Fibroblast of villous mesenchyme (primary cell): ENCODE measurements at places on chromosomes 7 and 10.
A peak's percentile ranks its signal among the peaks of the same experiment; 100 is the strongest.

- DNase-seq: no peak
Measured at GRCh38 chr7:121730869-121731268, 142.1 kb upstream of the PTPRZ1 start.

DNA sequence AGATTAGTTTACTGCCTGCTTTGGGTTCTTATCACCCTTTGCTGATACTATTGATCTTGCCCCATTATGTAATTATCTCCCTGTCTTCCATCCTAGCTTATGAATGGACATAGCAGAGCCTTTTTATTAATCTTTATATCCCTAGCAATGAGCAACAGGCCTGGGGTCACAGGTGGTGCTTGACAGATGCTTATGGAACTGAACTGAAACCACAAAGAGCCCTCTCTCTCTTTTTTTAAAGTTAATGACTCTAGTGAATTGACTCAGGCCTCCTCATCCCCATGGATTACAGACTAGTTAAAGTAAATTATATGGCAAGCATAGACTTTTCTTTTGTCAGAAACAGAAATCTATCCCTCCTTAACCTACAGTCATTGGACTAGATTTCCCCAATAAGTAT lies 265.2 kb downstream of the PHTF2 start:
- no peak for DNase-seq

DNA sequence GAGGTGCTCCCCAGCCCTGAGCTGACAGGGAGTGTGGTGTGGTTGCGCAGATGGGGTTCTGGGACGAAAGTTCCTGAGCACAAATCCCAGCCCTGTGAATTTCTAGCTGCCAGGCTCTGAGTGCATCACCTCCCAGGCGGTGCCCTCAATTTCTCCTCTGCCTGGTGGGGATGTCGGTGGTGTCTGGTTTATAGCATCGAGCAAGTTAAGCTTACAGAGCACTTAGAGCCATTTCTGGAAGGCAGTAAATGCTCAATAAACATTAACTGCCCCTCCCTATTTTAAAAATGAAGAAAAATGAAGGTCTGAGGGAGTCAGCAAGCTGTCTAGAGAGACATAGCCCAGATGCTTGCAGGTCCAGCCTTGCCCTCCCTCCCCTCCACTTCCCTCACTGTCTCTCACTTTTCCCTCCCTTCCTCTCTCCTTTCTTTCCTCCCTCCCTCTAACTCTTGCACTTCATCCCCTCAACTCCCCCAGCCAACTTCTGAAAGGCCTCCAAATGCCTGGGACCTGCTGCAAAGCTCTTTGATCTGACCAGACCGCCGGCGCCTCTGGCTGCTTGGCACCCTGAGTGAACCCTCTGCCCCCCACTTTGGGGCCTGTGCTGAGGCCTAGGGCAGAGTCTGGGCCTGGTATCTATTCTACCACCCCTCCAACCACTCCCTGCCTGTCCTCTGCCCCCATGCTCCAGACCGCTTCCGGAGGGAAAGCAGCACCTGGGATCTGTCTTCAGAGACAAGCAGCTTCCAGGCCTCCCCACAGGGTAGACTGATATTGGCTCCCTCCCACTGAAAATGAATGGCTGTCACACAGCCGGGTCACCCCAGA lies 438.3 kb downstream of the RPS24 start:
- DNase-seq: peak; percentile 18

DNA sequence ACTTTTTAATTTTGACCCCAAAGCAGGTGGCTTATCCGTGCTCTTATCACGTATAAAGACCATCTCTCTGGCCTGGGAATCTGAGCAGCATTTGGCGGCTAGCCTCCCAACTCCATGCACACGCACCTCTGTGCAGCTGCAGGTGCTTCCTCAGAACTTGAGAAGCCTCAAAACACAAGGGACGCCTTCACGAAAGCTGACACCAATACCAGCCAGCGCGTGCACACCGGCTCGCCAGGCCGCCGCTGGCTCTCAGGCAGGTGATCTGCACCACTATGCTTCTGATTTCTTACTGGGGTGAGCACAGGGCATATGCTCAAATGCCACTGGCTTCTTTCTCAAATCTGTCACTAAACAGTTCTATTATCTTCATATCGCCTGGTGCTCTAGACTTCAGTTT lies 145.0 kb downstream of the PARD3 start:
- no peak for DNase-seq

DNA sequence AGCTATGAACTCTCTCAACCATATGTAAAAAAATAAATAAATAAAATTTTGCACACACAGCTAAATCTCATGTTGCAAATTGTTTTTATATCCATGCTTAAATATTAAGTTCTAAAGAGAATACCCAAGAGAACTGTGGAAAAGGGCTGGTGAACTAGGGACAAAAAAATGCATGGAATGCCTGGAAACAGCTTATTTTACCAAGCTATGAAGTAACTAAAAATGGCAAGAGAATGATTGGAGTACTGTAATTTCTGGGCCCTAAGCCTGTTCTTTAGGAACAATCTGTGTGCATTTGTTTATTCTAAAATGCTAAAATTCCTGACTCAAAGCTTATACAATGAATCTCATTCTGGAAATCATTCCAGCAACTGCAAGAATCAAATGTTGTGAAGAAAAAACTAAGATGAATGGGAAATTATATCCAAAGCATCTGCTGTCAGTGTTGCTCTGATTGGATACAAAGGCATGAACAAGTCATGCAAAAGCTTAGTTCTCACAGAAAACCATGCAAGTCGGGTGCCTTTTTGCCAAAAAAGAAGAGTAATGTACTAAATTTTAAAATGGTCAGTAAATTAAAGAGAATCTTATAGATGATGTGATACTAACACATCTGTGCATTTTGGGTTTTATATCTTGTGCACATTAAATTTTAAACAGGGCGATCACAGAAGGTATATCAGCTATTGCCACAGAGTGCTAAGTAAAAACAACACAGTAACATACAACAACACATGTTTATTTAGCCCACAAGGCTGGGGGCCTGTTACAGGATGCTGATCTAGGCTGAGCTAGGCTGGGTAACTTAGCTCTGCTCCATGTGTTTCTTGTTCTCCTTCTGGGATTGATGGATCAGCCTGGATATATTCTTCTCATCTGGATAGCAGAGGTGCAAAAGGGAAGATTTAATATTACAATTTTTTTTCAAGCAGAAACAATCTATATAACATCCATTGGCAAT lies 453.5 kb upstream of the SEMA3A start:
- DNase-seq: peak; percentile 60
